ENCODE measurements at places on chromosomes 4 and X. TPM values are rescaled to one million over a fixed set of nuclear protein-coding genes. Genes with fewer than 3 reads are reported as not detected.
A peak's percentile ranks its signal among the peaks of the same experiment; 100 is the strongest.

GRCh38 chr4:60266505-60266904 lies 933.6 kb upstream of the ADGRL3 start:
- H3K4me3 ChIP-seq, result no peak overlapping the region
- no peaks in the 10 kb centered on the region for H3K4me1 ChIP-seq
- H3K27me3 ChIP-seq, result no peaks in the 10 kb centered on the region
- H3K36me3 ChIP-seq, result no peaks in the 10 kb centered on the region
- no peak for DNase-seq

DNA sequence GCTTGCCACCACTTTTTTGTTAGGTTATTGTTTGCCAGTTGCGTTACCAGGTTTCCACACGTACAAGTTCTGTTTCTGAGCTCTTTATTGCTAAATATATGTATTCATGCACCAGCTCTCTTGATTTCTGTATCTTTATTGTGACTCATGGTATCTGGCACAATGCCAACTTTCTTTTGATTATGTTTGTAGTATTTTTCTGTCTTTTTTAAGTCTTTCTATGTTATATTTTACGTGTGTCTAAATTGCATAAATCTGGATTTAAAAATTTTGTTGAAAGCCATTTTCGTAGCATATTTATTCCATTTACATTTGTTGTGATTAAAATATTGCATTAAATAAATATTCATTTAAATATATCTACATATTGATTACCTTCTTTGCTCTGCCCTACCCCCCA lies 73.8 kb downstream of the KDM6A start:
- DNase-seq, result no peak
- no peak overlapping the region for H3K4me3 ChIP-seq
- H3K36me3 ChIP-seq, result no peaks in the 10 kb centered on the region
- no peak overlapping the region for H3K27ac ChIP-seq
- no peaks in the 10 kb centered on the region for H3K4me1 ChIP-seq
- no peaks in the 10 kb centered on the region for H3K27me3 ChIP-seq

The TEX13C gene
- not detected for total RNA-seq

The TAF7L gene
- not detected for total RNA-seq

The PRDX4 gene
- total RNA-seq, result 126 TPM

DNA sequence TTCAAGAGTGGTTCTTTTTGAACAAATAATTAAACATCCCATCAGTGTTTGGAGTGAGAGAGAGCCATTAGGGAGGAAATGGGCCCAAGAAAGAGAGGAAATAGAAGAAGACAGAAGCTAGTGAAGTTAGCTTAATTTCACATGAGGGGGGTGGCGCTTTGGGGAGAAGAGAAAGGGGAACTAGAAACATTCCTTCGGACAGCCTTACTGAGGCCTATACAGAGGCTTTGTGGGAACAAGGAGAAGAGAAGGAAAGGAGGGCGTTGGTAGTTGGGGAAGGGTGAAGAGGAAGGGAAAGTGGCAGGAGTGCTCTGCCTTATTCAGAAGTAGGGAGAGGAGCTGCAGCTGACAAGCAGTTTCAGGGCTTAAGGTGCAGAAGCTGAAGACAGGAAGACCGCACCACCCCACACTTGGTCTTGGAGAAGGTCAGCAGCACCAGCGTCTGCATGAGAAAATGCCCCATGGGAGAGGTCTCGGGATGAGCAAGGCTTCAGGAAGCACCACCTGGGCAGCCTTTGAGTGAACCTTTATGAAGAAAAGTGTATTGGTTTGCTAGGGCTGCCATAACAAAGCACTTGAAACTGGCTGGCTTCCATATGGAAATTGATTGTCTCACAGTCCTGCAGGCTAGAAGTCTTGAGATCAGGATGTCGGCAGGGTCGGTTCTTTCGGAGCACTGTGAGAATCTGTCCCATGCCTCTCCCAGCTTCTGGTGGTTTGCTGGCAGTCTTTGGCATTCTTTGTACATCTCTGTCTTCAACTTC lies 85.1 kb downstream of the KIT start:
- no peaks in the 10 kb centered on the region for H3K4me1 ChIP-seq
- DNase-seq, result no peak
- no peaks in the 10 kb centered on the region for H3K27me3 ChIP-seq

- no peak for DNase-seq
- no peak overlapping the region for H3K4me3 ChIP-seq
- peak overlapping the region; percentile 59 for H3K27ac ChIP-seq
- H3K4me1 ChIP-seq, result no peaks in the 10 kb centered on the region
- peaks cover 3% of the 10 kb centered on the region for H3K27me3 ChIP-seq
- H3K36me3 ChIP-seq, result no peaks in the 10 kb centered on the region
Observed at GRCh38 chrX:15310117-15310516, 5.3 kb downstream of the ASB11 start.

The VCX3A gene
- not detected for total RNA-seq

GRCh38 chr4:42515156-42515884 lies 118.0 kb downstream of the SHISA3 start:
- DNase-seq, result no peak
- no peaks in the 10 kb centered on the region for H3K27me3 ChIP-seq
- H3K4me1 ChIP-seq, result peaks cover 20% of the 10 kb centered on the region
- no peaks in the 10 kb centered on the region for H3K36me3 ChIP-seq
- H3K4me3 ChIP-seq, result no peak overlapping the region

The MAGEA11 gene
- total RNA-seq, result not detected

GRCh38 chr4:55002431-55002830 lies 123.0 kb downstream of the KDR start:
- H3K4me1 ChIP-seq, result no peaks in the 10 kb centered on the region
- H3K27ac ChIP-seq, result no peak overlapping the region
- no peaks in the 10 kb centered on the region for H3K27me3 ChIP-seq

DNA sequence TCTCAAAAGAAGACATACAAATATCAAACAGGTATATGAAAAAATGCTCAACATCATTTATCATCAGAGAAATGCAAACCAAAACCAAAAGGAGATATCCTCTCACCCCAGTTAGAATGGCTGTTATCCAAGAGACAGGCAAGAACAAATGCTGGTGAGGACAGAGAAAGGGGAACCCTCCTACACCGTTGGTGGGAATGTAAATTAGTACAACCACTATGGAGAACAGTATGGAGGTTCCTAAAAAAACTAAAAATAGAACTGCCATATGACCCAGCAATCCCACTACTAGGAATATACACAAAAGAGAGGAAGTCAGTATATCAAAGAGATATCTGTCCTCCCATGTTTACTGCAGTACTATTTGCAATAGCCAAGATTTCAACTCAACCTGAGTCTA lies 83.5 kb downstream of the CDS1 start:
- no peaks in the 10 kb centered on the region for H3K36me3 ChIP-seq
- no peaks in the 10 kb centered on the region for H3K4me1 ChIP-seq
- DNase-seq, result no peak
- no peaks in the 10 kb centered on the region for H3K27me3 ChIP-seq
- H3K27ac ChIP-seq, result no peak overlapping the region

GRCh38 chrX:81662381-81662780 lies 460.5 kb downstream of the SH3BGRL start:
- H3K27ac ChIP-seq, result no peak overlapping the region
- no peak for DNase-seq
- H3K4me3 ChIP-seq, result no peak overlapping the region
- no peaks in the 10 kb centered on the region for H3K27me3 ChIP-seq

The BMP3 gene
- 53.1 TPM for total RNA-seq

The METAP1 gene
- 20.1 TPM for total RNA-seq

The PAGE2B gene
- total RNA-seq, result not detected

The APEX2 gene
- 8.0 TPM for total RNA-seq

GRCh38 chr4:1246901-1247863 lies 1.7 kb downstream of the CTBP1 start:
- peaks cover 12% of the 10 kb centered on the region for H3K36me3 ChIP-seq
- no peak for DNase-seq
- H3K27me3 ChIP-seq, result no peaks in the 10 kb centered on the region
- peaks cover 2% of the 10 kb centered on the region for H3K4me1 ChIP-seq

DNA sequence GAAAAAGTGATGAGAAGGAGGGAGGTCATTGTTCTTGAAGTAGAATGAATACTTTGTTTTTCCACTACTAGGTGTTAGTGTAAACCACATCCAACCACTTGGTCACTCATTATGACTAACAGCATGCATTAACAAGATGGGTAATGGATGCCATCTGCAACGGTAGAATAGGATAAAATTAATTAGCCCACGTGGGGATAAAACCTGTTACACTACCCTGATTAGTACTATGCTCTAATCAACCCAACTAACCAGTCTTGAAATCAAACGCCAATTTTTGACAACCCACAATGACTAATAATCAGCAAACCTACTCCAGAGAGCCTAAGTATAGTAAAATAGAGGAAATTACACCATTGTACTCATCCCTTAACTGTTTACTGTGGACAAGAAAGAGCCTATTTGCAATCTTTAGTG lies 93.4 kb upstream of the MCF2 start:
- no peak overlapping the region for H3K4me3 ChIP-seq
- no peak for DNase-seq
- no peaks in the 10 kb centered on the region for H3K27me3 ChIP-seq
- no peak overlapping the region for H3K27ac ChIP-seq
- no peaks in the 10 kb centered on the region for H3K4me1 ChIP-seq
- peaks cover 2% of the 10 kb centered on the region for H3K36me3 ChIP-seq

The ESX1 gene
- not detected for total RNA-seq

DNA sequence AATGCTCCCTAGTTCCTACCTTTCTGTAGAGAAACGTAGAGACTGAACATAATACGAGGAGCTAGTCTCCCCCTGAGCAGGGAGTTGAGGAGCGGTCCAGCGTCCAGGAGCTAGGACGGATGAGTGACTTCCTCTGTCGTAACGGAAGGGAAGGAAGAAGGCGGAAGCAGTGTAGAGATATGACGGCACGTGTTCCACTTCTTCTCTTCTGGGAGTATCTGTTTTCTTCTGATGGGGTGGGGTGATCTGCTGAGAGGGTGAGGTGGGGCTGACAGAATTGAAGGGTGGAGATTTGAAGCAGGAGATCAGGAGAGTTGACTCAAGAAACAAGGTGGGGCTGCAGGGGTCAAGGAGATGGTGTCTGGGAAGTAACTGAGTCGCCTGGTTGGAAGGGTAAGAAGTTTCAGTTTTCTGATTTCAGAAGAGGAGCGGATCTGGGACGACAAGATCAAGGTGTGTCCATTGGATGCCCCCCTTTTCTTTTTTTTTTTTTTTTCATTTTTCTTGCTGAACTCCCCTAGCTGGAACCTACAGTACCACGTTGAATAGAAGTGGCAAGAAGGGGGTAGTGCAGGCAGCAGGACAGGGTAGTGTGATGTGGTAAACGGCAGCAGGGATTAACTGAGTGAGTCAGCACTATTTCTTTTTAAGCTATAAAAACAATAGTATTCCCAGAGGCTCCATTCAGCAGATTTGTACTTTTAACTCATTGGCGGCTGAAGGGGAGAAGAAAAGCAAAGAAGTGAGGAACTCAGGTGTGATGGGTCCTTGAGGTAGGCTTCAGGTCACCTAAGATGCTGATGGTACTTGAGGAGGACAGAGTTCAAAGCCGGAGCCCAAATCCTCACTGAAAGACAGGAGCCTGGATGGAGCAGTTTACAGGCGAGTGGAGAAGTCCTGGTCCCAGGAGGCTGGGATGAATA lies 50.8 kb upstream of the SETD7 start:
- DNase-seq, result peak; percentile 19
- H3K36me3 ChIP-seq, result no peaks in the 10 kb centered on the region
- no peak overlapping the region for H3K4me3 ChIP-seq
- no peaks in the 10 kb centered on the region for H3K27me3 ChIP-seq

DNA sequence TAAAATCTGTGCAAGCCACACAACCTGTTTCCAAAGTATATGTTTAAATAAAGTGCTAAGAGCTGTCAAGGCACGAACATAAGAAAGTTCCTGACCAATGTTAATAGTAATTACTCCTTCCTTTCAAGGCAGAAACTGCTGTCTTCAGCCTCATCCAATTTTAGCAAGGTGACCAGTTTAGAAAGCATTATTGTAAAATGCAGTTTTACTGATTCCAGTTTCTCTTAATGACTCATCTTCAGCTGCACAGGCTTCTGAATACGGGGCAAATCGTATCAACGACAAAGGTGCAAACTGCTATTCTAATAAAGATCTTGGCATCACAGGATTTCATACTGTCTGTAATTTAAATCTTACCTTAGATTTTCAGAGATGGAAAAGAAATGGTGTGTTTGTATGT lies 87.5 kb downstream of the PPP3CA start:
- H3K27ac ChIP-seq, result no peak overlapping the region
- H3K4me1 ChIP-seq, result no peaks in the 10 kb centered on the region
- no peaks in the 10 kb centered on the region for H3K36me3 ChIP-seq
- no peak overlapping the region for H3K4me3 ChIP-seq
- DNase-seq, result no peak

The USP38 gene
- total RNA-seq, result 18.9 TPM

DNA sequence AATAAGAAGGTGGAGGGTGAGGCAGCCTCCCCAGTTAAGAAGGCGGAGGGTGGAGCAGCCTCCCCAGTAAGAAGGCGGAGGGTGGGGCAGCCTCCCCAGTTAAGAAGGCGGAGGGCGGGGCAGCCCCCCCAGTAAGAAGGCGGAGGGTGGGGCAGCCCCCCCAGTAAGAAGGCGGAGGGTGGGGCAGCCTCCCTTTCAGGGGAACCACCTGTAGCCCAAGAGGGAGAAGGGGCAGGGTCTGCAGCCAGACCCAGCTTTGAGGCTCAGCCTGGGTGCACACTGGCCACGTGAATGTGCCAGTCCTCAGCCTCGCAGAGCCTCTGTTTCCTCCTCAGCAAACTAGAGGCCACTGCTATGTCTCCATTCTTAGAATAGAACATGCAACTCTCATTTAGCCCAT lies 52.6 kb downstream of the HMX1 start:
- H3K4me3 ChIP-seq, result no peak overlapping the region

- no peak overlapping the region for H3K27ac ChIP-seq
- no peaks in the 10 kb centered on the region for H3K27me3 ChIP-seq
- H3K36me3 ChIP-seq, result no peaks in the 10 kb centered on the region
- H3K4me3 ChIP-seq, result no peak overlapping the region
- no peak for DNase-seq
Observed at GRCh38 chrX:6660567-6661264, 125.8 kb upstream of the VCX3A start.

- peaks cover 18% of the 10 kb centered on the region for H3K4me1 ChIP-seq
- H3K27me3 ChIP-seq, result no peaks in the 10 kb centered on the region
- no peaks in the 10 kb centered on the region for H3K36me3 ChIP-seq
- H3K27ac ChIP-seq, result peak overlapping the region; percentile 53
- no peak for DNase-seq
- no peak overlapping the region for H3K4me3 ChIP-seq
Observed at GRCh38 chrX:150573106-150573505, 4.7 kb downstream of the MTM1 start.

- H3K27ac ChIP-seq, result no peak overlapping the region
- H3K36me3 ChIP-seq, result no peaks in the 10 kb centered on the region
- no peaks in the 10 kb centered on the region for H3K4me1 ChIP-seq
- no peak overlapping the region for H3K4me3 ChIP-seq
Observed at GRCh38 chr4:96354036-96354712, 514.3 kb downstream of the PDHA2 start.

The CRLF2 gene
- 0.84 TPM for total RNA-seq

- H3K4me3 ChIP-seq, result peak overlapping the region; percentile 90
- no peak for DNase-seq
- H3K36me3 ChIP-seq, result peaks cover 10% of the 10 kb centered on the region
- peaks cover 2% of the 10 kb centered on the region for H3K27me3 ChIP-seq
- H3K27ac ChIP-seq, result peak overlapping the region; percentile 92
- H3K4me1 ChIP-seq, result peaks cover 48% of the 10 kb centered on the region
Observed at GRCh38 chr4:10115271-10115796, 1.3 kb downstream of the WDR1 start.

DNA sequence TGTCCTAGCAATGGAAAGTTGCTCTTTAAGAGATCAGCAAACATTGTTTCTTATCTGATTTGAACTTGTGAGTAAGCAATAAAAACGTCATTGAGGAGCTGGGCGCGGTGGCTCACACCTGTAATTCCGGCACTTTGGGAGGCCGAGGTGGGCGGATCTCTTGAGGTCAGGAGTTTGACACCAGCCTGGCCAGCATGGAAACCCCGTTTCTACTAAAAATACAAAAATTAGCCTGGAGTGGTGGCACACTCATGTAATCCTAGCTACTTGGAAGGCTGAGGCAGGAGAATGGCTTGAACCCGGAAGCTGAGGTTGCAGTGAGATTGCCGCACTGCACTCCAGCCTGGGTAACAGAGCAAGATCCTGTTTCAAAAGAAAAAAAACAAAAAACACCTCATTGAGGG lies 11.2 kb upstream of the PLAC8 start:
- no peak for DNase-seq
- no peaks in the 10 kb centered on the region for H3K36me3 ChIP-seq
- no peak overlapping the region for H3K4me3 ChIP-seq

All from tibial nerve (tissue), 4 donors.